ENCODE measurements at places on chromosomes 6 and 20. TPM values are rescaled to one million over a fixed set of nuclear protein-coding genes. Genes with fewer than 3 reads are reported as not detected.

- H3K4me1 ChIP-seq = no peaks in the 10 kb centered on the region
- no peak overlapping the region for H3K27ac ChIP-seq
- H3K4me3 ChIP-seq = no peak overlapping the region
- H3K36me3 ChIP-seq = no peaks in the 10 kb centered on the region
- H3K27me3 ChIP-seq = no peaks in the 10 kb centered on the region
- DNase-seq = peak; percentile 82
Measured at GRCh38 chr20:44217342-44218092, 6.9 kb upstream of the OSER1 start.

GRCh38 chr6:46733341-46733801 lies 1.8 kb downstream of the PLA2G7 start:
- H3K27ac ChIP-seq = no peak overlapping the region
- DNase-seq = no peak
- no peak overlapping the region for H3K4me3 ChIP-seq
- no peaks in the 10 kb centered on the region for H3K36me3 ChIP-seq

DNA sequence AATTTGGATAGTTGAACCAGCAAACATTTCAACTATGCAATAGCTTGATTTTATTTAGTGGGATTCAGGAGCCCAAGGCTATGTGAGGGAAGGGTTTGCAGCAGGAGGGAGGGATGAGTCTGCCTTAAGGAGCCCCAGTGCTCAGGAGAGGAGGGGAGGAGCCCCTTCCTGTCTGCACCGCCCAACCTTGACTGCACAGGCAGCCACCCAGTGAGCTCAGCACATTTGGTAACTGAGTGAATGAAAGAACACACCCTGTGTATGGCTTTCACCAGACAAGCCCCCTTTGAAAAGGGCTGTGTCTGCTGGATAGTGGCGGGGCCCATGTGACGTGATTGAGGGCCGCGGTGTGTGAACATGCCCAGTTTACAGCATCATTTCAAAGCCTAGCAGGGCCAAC lies 17.0 kb downstream of the DACT2 start:
- peaks cover 8% of the 10 kb centered on the region for H3K4me1 ChIP-seq
- peaks cover 5% of the 10 kb centered on the region for H3K36me3 ChIP-seq
- no peak overlapping the region for H3K27ac ChIP-seq
- DNase-seq = peak; percentile 64
- no peak overlapping the region for H3K4me3 ChIP-seq

GRCh38 chr6:13304580-13305260 lies 23.6 kb downstream of the TBC1D7 start:
- no peaks in the 10 kb centered on the region for H3K4me1 ChIP-seq
- no peaks in the 10 kb centered on the region for H3K27me3 ChIP-seq
- H3K27ac ChIP-seq = no peak overlapping the region
- DNase-seq = no peak
- no peak overlapping the region for H3K4me3 ChIP-seq
- H3K36me3 ChIP-seq = peaks cover 59% of the 10 kb centered on the region

DNA sequence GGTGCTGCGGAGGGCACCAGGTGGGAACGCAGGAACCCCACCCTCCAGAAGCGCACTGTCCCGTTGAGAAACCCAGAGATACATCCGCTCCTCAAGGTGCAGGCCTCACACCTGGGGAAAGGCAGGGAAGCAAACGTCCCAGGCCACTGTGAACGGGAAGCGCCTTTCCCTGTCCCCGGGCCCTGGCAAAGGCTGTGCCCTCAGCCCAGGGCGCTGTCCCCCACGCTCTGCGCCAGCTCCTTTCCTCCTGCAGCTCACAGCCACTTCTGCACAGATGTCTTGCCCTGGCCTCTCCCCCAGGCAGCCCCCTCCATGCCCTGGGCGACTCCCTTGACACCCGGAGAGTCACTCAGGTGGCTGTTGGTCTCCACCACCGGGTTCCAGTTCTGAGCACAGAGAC lies 203.8 kb downstream of the TAF4 start:
- no peak overlapping the region for H3K27ac ChIP-seq
- no peaks in the 10 kb centered on the region for H3K4me1 ChIP-seq
- no peaks in the 10 kb centered on the region for H3K36me3 ChIP-seq
- no peak overlapping the region for H3K4me3 ChIP-seq

DNA sequence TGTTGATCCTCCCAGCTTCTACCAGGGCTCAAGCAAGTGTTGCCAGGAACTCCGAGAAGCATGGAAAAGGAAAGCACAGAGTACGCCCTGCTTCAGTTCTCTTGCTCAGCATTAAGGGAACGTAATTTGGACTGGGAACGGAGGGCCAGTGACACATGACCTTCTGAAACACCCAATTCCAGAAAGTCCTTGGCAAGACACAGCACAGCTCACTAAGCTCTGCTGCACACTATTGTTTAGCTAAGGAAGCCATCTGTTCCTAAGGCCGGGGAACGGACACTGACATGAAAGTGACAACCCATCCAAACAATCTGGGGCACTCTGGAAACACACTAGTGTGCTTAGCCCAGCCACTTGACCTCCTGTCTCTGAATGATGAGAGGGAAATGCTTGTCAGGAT lies 56.9 kb upstream of the NXT1 start:
- peaks cover under 1% of the 10 kb centered on the region for H3K36me3 ChIP-seq
- DNase-seq = no peak
- no peaks in the 10 kb centered on the region for H3K27me3 ChIP-seq
- H3K4me3 ChIP-seq = no peak overlapping the region

- H3K4me3 ChIP-seq = no peak overlapping the region
- no peaks in the 10 kb centered on the region for H3K36me3 ChIP-seq
Measured at GRCh38 chr20:38133680-38134426, 31.2 kb downstream of the TGM2 start.

- no peak overlapping the region for H3K4me3 ChIP-seq
- no peaks in the 10 kb centered on the region for H3K36me3 ChIP-seq
- no peak for DNase-seq
- no peaks in the 10 kb centered on the region for H3K27me3 ChIP-seq
- no peak overlapping the region for H3K27ac ChIP-seq
- H3K4me1 ChIP-seq = no peaks in the 10 kb centered on the region
Measured at GRCh38 chr6:134544737-134545136, 226.8 kb upstream of the SGK1 start.

- peaks cover 4% of the 10 kb centered on the region for H3K4me1 ChIP-seq
- H3K36me3 ChIP-seq = no peaks in the 10 kb centered on the region
- H3K4me3 ChIP-seq = no peak overlapping the region
- no peak overlapping the region for H3K27ac ChIP-seq
- no peak for DNase-seq
Measured at GRCh38 chr6:126086560-126086959, 100.2 kb downstream of the TRMT11 start.

GRCh38 chr6:75800708-75801505 lies 51.9 kb downstream of the MYO6 start:
- no peaks in the 10 kb centered on the region for H3K36me3 ChIP-seq
- H3K4me1 ChIP-seq = no peaks in the 10 kb centered on the region
- no peak overlapping the region for H3K27ac ChIP-seq
- no peaks in the 10 kb centered on the region for H3K27me3 ChIP-seq

- peaks cover 3% of the 10 kb centered on the region for H3K4me1 ChIP-seq
- H3K4me3 ChIP-seq = no peak overlapping the region
- H3K27me3 ChIP-seq = no peaks in the 10 kb centered on the region
Measured at GRCh38 chr6:6781873-6782227, 193.3 kb downstream of the LY86 start.

DNA sequence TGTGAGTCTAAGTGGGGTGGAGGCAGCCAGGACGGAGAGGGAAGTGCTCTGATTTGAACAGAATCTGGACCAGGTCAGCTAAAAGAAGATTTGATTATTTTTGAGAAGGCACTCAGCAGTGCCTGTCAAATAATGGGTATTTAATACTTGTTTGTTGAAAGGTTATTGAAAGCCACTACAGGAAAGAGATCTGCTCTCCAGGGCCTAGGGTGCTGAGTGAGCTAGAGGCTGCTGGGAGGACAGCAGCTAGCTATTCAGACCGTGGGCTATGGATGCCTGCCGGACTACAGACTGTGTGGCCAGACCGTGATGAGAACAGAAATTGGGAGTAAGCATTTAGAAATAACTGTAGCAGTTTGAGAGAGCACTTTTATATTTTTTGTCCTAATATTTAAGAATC lies 8.8 kb downstream of the SLC35F1 start:
- H3K4me1 ChIP-seq = no peaks in the 10 kb centered on the region
- H3K36me3 ChIP-seq = no peaks in the 10 kb centered on the region
- H3K27ac ChIP-seq = no peak overlapping the region
- H3K27me3 ChIP-seq = peaks cover 9% of the 10 kb centered on the region
- no peak overlapping the region for H3K4me3 ChIP-seq
- DNase-seq = no peak

GRCh38 chr6:136763716-136764516 lies 28.4 kb downstream of the MAP3K5 start:
- peaks cover 1% of the 10 kb centered on the region for H3K4me1 ChIP-seq
- H3K36me3 ChIP-seq = no peaks in the 10 kb centered on the region
- no peak overlapping the region for H3K4me3 ChIP-seq
- no peaks in the 10 kb centered on the region for H3K27me3 ChIP-seq
- DNase-seq = no peak
- no peak overlapping the region for H3K27ac ChIP-seq

- H3K4me1 ChIP-seq = no peaks in the 10 kb centered on the region
- H3K4me3 ChIP-seq = peak overlapping the region; percentile 98
- H3K27ac ChIP-seq = no peak overlapping the region
- H3K36me3 ChIP-seq = peaks cover 29% of the 10 kb centered on the region
Measured at GRCh38 chr6:110980227-110980626, 1.6 kb upstream of the RPF2 start.

DNA sequence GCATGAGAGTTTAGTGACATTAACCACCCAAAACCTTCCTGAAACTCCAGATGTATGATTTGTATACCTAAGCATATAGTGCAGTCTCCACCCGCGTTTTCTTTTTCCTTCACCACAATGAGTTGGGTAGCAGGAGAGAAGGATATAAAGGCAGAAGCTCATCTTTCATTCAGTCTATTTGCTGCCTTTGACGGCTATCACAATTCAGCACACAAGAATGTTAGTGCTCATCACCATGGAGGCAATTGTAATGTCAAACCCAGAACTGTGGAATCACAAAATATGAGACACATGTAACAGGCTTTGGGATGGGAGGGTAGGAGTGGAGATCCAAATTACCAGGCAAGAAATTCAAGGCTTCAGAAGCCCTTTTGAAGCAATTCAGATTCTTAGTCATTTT lies 17.6 kb downstream of the ZHX3 start:
- no peaks in the 10 kb centered on the region for H3K36me3 ChIP-seq
- no peak overlapping the region for H3K4me3 ChIP-seq
- H3K27ac ChIP-seq = no peak overlapping the region
- H3K4me1 ChIP-seq = peaks cover 5% of the 10 kb centered on the region
- H3K27me3 ChIP-seq = no peaks in the 10 kb centered on the region
- DNase-seq = no peak

DNA sequence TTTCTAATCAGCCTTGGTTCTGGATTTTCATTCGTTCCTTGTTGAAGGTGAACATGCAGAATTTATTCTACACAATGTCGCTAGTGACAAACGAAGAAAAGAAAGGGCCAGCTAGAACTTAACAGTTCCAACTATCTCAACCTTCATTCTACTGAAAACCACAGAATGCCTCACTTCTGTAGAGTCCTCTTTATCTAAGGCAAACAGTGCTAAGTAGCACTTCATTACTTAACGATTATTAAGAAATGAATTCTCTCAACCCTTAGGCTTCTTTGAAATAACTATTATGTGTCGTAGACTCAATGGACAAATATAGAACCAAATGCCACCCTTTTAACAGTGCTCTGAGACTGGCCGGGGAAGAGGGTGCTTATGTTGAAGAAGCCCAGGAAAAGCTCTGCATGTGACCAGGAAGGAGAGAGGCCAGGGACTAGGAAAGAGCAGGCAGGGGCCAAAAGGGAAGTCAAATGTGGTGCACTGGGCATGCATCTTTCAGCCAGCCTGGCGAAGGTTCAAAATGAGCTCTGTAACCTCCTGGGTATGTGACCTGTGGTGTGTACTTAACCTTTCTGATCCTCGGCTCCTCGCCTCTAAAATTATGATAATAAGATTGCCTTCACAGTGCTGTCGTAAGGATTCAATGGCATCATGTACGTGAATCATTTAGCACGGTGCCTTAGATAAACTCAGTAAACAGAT lies 55.4 kb upstream of the BMP2 start:
- no peaks in the 10 kb centered on the region for H3K36me3 ChIP-seq
- no peak overlapping the region for H3K4me3 ChIP-seq
- H3K27me3 ChIP-seq = no peaks in the 10 kb centered on the region
- DNase-seq = no peak

DNA sequence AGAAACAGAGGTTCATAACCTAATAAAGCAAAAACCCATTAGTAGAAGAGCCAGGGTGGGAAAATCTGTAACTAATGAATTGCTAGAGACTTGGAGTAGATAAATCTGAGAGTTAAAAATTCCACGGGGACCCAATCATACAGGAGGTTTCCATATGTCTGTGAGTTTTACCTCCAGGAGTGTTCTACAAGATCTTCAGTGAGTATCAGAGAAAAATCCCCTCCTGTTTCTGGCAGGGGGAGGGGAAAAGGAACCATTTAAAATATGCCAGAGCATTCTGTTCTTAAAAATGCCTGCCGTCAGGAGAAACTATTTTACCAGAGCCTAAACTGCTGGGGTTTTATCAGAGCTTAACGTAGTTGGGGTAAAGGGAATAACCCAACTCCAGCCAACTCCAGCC lies 54.0 kb upstream of the PLN start:
- no peaks in the 10 kb centered on the region for H3K27me3 ChIP-seq
- no peak overlapping the region for H3K4me3 ChIP-seq
- peaks cover 4% of the 10 kb centered on the region for H3K36me3 ChIP-seq
- DNase-seq = no peak
- no peak overlapping the region for H3K27ac ChIP-seq
- H3K4me1 ChIP-seq = no peaks in the 10 kb centered on the region

GRCh38 chr6:141326426-141326825 lies 806.3 kb upstream of the GJE1 start:
- no peak overlapping the region for H3K4me3 ChIP-seq
- H3K36me3 ChIP-seq = 0 out of 3 replicates have a peak, but pooled peaks cover 1% of the 10 kb centered on the region
- H3K27me3 ChIP-seq = no peaks in the 10 kb centered on the region
- H3K4me1 ChIP-seq = no peaks in the 10 kb centered on the region
- no peak overlapping the region for H3K27ac ChIP-seq

- no peaks in the 10 kb centered on the region for H3K27me3 ChIP-seq
- peak overlapping the region; percentile 88 for H3K4me3 ChIP-seq
- H3K4me1 ChIP-seq = peaks cover 5% of the 10 kb centered on the region
Measured at GRCh38 chr20:9068233-9068801, 570 bp upstream of the PLCB4 start.

GRCh38 chr6:154805288-154805911 lies 72.2 kb downstream of the SCAF8 start:
- no peak for DNase-seq
- H3K27ac ChIP-seq = no peak overlapping the region
- no peak overlapping the region for H3K4me3 ChIP-seq
- no peaks in the 10 kb centered on the region for H3K27me3 ChIP-seq

The KCNG1 gene
- total RNA-seq = 13.2 TPM

The LHFPL5 gene
- not detected for total RNA-seq

The PPARD gene
- total RNA-seq = 13.9 TPM

The TRIM15 gene
- not detected for total RNA-seq

The NUP43 gene
- 102 TPM for total RNA-seq

The HAO1 gene
- not detected for total RNA-seq

The SLC22A7 gene
- total RNA-seq = not detected

The NKX2-2 gene
- 0.11 TPM for total RNA-seq

The OR12D3 gene
- not detected for total RNA-seq

The YIPF3 gene
- 80.7 TPM for total RNA-seq

Measured in H9 (cell line).